Activated CD8-positive, alpha-beta memory T cell treated with anti-CD3 and anti-CD28 coated beads for 1 hour (primary cell): ENCODE measurements at places on chromosomes 3 and 15.

DNA sequence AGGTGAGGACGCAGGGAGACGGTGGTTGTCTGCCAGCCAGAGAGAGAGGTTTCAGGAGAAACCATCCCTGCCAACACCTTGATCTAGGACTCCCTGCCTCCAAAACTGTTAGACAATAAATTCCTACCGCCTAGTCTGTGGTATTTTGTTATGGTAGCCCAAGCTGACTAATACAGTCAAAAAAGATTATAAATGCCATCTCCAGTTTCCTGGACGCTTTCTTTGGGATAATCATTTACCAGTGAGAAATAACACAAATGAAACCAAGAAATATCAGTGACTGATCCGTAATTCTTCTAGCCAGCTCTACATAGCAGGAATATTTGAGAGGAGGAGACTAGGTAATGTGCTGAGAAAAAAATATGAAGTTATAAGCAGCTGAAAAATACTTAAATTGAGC is 707.8 kb upstream of the LMCD1 start:
- DNase-seq: no peak

DNA sequence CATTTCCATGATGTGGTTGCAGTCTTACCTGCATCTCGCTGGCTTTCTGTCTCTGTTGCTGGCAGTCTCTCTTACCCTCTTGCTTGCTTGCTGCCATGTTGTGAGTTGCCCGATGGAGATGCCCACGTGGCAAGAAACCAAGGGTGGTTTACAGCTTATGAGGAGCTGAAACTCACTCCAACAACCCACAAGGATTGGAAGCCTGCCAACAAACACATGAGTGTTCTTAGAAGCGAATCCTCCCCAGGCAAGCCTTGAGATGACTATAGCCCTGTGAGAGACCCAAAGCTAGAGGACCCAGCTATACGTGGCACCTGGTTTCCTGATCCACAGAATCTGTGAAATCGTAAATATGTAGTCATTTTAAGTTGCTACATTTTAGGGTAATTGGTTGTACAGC is 490.9 kb upstream of the ADAMTS9 start:
- DNase-seq: no peak

GRCh38 chr3:58434990-58435389 is 1.4 kb upstream of the PDHB start:
- DNase-seq: no peak

DNA sequence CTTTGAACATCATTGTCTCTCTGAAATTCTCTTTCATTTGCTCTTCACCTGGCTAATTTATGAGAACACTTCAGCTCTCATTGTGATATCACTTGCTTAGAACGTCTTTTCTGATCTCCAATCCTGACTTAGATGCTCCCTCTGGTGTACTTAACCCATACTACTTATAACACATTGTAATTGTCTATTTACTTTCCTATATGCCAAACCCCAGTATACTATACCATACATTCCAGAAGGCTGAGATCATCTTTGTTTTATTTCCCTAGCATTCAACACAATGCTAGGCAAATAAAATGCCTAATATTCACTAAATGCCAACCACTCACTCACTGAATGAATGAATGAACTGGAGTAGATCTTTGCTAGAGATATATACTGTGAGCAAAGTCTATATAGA is 27.0 kb upstream of the PEX5L start:
- DNase-seq: no peak

DNA sequence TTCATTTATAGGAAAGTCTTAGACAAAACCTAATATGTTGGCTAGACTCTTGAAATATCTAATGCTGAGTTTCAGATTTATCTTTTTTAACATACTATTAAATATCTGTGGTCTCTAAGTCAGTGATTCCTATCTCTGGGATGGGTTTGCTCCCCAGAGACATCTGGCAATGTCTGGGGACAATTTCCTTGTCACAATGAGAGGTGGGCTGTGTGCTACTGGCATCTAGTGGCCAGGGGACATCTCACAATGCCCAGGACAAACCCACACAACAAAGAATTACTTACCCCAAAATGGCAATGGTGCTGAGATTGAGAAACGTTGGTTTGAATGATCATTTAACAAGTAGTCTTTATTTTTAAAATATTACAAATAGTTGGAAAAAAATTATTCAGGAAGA is 602.1 kb downstream of the MAGI1 start:
- DNase-seq: no peak

- no peak for DNase-seq
These were observed 89.3 kb upstream of the BHLHE40 start for GRCh38 chr3:4889896-4890295.

DNA sequence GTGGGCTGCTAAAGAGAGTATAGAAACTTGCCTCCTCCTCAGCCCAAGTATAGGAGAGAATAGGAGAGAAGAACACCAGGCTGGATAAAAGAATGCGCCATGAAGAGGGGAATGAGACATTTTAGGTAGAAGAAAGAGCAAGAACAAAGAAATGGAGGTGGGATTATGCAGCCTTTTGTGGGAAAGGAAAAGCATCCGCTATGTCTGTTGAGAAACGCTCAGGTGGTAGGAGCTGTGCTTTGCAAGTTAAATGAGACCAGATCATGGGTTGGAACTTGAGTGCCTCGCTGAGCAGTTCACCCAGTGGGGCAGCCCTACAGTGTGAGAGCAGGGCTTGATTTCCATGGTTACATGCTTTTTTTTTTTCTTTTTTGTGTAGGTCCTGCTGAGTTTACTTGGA is 11.5 kb upstream of the RTP1 start:
- DNase-seq: no peak

GRCh38 chr15:87959080-87959479 is 297.5 kb downstream of the NTRK3 start:
- DNase-seq: no peak

DNA sequence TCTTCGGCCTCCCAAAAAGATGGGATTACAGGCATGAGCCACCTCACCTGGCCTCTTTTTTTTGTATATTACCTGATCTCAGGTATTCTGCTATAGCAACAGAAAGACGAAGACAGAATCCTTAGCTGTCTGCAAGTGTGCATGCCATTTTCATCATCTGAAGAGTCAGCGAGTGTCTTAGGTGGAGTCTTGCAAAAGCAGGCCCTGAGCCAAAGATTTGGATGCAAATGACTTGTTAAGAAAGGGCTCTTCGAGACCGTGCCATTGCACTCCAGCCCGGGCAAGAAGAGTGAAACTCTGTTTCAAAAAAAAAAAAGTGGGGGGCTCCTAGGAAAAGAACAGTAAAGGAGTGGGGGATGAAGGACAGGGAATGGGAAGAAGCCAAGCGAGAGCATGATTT is 10.2 kb upstream of the TRIM69 start:
- DNase-seq: no peak

DNA sequence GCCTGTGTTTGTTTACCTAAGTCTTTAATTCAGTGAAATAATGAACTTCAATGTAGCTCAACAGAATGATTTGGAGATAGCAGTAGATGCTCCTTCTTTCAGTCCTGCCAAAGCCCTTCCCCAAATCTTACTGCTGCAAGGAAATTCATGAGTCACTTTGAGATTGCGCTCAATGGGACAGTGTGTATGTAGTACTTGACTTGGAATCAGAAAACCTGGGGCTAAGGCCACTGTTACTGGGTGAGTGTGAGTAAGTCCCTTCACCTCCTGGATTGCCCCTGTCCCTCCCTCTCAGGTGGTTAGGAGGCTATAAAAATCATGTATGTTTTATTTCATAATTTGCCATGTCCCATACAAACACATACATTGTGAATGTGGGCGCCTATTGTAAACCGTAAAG is 29.9 kb downstream of the ATP13A5 start:
- no peak for DNase-seq

DNA sequence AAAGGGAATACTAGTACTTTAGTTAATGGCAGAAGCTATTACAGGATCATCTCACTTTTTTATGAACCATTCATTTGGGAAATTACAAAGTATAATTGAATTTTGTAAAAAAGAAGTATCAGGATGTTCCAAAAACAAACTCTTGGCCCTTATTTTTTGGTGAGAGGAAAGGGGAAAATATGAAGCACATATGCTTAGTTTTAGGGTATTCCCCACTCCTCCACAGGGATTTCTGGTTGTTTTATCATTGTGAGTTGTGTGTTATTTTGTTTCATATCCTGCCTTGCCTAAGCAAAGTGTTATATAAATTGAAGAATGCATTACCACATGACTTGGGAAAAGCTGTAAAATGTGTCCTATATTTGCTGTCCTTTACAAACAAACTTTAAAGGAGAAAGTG is 227.0 kb downstream of the FMN1 start:
- no peak for DNase-seq

- DNase-seq: no peak
These were observed 19.0 kb upstream of the TRAK1 start for GRCh38 chr3:42071904-42072812.

DNA sequence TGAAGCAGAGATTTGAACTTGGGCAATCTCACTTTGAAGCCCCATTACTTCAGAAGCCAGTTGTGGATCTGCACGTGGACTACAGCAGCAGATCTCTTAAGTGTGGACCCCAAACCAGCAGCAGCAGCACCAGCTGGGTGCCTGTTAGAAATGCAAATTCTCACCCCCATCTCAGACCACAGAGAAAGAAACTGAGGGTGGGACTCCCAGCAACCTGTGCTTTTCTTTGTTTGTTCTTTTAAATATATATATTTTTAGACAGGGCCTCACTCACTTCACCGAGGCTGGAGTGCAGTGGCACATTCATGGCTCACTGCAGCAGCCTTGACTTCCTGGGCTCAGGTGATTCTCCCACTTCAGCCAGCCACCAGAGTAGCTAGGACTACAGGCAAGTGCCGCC is 53.2 kb downstream of the SLTM start:
- DNase-seq: no peak

DNA sequence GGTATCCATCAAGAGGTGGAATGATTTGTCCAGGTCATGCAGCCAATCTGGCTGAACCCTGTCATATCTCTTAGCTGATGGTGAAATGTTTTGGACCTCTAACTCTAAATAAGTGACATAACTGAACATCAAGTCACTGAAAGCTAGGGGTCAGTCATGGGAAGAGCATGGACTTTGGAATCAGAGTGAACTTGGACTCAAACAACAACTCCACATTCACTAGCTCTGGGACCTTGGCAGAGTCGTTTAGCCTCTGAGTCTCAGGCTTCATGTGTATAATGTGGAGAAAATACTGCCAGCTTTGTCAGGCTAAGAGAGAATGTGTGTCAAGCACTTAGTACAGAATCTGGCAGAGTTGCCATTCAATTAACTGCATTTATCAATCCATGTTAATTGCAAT is 557.8 kb upstream of the CFAP20DC start:
- no peak for DNase-seq

DNA sequence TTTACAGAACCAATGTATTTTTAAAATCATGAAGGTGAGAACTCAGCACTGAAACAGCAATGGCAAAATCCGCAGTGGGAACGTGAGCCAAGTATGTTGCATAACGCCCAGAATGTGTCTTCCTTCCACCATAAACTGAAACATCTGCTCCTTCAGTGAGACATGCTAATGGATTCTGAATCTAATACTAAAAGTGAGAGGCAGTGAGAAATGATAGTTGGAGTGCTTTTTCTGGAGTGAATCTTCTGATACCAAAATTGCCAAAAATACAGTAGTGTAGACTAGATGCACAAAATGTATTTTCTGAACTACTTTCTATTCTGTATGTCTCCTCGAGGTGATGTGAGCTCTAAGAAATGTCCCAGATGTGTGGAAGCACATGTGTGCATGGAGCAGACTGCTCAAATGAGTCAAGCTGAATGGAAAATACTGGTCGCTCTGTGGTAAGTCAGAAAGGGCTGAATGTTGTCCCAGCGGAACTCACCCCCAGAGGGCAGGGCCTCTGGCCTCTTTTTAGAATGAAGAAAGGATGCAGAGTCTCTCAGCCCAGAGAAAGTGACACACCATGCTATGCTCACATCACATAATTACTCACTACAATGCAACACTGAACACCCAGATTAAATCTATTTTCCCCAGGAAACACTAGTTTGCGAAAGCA is 73.0 kb downstream of the ATP10A start:
- no peak for DNase-seq

GRCh38 chr3:114707252-114707860 is 413.5 kb downstream of the TIGIT start:
- no peak for DNase-seq

- DNase-seq: no peak
These were observed 819.9 kb upstream of the GBE1 start for GRCh38 chr3:82581350-82581749.

DNA sequence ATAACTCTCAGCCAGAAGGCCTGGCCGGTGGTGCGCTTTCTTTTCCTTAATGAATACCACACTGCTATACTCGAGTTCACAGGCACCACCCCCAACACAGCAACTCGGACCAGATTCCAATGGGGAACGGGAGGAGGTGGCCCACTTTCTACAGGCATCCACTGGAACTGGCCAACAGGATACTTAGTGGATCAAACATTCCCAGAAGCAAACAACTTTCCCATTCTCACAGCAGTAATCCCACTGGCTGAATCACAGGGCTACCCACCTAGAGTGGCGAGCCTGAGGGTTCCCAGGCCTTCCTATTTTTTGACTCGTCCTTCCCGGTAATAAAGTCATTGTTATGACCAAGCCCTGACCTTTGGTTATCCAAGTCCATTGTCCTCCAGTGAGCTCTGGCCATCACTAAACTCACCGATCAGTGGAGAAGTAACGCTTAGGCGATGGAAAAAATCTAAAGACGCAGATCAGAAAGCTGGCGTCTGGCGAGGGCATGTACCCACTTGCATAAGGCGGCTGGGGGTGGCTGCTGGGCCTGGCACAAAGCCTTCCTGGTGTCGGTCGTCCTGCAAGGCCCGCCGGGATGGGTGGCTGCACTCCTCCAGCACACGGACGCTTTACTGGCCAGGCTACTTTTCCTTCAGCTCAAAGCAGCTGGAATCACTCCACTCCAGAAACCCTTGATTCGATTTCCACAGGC is 1.2 kb downstream of the EOGT start:
- DNase-seq: no peak

DNA sequence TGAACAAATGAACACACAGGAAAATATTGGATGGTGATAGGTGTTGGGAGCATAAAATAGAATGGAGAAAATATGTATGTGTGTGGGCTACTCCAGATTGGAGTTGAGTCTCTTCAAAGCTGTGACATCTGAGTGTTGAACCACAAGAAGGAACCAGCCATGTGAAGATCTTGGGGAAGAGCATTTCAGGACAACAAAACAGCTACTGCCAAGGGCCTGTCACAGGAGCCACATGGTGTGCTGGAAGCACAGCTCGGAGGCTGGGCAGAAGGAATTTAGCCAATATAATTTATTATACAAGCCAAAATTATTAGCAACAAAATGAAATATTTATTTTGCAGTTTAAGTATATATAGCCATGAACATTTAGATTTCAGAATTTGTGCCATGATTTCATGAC is 108.3 kb upstream of the FGF7 start:
- no peak for DNase-seq

DNA sequence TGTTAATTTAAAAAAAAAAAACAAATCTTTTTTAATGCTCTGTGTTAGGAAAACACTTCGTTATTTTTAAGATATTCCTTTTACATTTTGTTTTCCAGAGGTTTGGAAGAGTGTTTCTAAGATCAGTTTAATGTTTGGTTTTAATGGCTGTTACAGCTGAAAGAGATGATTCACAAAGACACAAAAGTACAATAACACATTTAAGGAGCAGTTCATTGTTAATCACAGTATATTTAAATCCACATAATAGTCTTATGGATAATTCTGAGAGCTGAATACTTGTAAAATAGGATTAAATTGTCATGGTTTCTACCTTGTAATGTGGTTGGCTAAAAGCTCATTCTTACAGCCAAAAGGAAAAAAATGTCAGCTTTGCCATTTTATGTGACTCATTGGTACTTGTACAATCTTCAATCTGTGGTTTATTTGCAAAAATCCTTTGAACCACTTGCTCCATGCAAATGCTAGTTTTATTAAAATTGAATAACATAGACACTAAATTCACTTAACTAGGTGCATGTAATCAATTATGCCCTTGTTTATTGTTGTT is 426.4 kb downstream of the NLGN1 start:
- DNase-seq: no peak

GRCh38 chr3:9703736-9704346 is at the start of gene CPNE9:
Gene CPNE9, plus strand, starts transcription at chr3:9703833. Its CDS starts 164 bp downstream, at chr3:9703997.
- no peak for DNase-seq
